ENCODE measurements at places on chromosomes 4 and X.

DNA sequence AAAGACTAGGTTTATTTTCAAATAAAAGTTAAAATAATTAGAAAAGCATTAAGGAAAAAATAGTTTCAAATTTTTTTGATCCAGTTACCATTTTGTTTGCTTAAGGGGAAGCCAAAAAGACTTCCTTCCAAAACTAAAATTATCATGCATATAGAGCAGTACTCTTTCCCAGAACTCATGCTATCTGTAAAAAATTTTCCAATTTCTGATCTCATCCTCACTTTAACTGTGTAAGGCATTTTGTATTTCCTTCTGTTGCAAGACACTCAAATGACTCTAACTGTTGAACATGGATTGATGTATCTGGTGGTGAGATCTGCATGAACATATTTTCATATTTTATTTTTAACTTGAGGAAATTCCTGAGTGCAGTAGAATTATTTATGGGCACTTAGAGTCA lies 150.1 kb downstream of the ADAM29 start:
- DNase-seq = no peak

GRCh38 chrX:110173192-110174175 lies 144.4 kb downstream of the AMMECR1 start:
- peak; percentile 90 for DNase-seq

GRCh38 chr4:76658231-76659102 lies 223.4 kb downstream of the SHROOM3 start:
- DNase-seq = no peak

GRCh38 chr4:6619116-6619465 lies 21.4 kb upstream of the MRFAP1 start:
- peak; percentile 57 for DNase-seq

DNA sequence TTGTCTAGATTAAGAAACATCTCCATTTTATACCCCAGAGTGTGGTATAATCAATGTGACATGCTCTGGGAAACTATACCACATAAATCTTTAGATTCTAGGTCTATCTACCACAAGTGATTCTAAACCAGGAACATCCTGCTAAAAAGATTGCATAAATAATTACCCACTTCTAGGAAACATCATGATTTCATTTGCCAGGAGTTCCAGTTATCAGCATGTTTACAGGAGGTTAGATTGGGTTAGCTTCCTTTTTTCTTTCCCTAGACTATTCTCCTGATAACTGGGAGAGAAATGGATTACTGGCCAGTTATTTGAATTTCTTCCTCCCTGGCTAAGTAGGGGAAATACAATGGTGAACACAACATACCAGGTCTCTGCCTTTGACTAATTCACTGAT lies 230.3 kb upstream of the BOD1L1 start:
- no peak for DNase-seq

DNA sequence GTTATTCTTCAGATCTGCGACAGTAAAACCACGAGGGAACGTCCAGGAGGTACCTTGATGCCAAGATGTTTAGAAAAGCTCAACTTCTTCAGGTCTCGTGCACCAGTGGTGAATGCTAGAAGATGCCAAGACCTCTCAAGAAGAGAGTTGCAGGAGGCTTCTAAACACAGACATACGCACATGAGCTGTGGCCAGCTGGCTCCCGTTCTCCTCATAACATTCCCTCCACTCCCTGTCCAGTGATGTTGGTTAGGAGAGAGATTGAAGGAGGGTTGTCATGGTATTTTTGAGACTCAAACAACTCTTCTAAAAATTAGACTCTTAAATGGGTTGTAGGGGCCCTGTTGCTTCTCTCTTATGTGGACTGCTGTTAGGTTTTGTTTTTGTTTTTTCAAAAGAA lies 184.3 kb downstream of the QDPR start:
- no peak for DNase-seq

- DNase-seq = peak; percentile 96
These were observed 6.8 kb upstream of the BCOR start for GRCh38 chrX:40104630-40104984.

GRCh38 chr4:5919044-5919443 lies 26.2 kb upstream of the CRMP1 start:
- no peak for DNase-seq

DNA sequence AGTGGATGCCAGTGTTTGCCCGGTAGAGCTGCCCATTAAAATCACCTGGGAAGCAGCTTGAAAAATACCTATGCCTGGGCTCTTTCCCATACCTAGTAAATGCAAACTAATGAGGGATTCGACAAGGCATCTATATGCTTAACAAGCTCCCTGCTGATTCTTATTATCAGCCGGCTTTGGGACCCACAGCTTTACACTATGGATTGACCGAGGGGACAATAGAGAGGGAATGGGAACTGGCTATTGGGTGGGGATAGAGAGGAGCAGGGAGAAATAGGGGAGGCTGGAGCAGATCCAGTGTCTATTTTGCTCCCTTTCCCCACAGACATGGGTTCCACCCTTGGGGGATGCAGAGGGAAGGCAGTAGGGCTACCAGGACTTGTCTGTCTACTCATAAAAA lies 103.1 kb upstream of the TEX13D start:
- no peak for DNase-seq

DNA sequence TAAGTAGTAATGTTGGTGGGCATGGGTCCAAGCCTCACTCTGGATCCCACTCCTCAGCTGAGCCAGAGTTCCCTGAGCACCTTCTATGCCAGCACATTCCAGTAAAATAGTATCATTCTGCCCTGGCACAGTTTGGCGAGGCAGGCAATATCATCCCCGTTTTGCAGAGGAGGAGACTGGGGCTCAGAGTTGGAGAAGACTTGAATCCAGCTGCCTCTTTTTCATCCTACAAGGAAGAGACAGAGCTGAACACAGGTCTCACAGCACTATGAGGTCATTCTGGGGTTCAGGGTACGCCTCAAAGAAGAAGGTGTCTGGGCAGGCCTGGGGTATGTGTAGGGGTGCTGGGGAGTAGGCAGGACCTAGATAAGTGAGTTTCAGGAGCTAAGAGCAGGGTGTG lies 103.9 kb upstream of the STX18 start:
- no peak for DNase-seq

DNA sequence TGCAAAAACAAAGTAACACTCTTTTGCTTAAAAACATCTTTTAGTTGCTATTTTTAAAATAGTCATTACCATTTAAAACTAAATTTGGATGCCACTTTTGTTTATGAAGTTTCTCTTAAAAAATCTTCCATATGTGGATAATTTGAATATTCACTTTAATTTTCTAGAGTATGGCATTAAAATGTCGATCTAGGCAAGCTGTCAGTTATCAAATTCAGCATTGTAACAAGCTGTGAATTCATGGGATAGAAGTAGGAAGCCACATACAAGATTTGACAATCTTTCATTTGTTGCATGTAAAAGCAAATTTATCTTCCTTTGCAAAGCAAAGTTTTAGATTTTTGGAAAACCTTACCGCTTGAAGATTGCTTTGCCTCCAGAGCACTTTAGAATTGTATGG lies 191.5 kb downstream of the ARHGAP10 start:
- no peak for DNase-seq

DNA sequence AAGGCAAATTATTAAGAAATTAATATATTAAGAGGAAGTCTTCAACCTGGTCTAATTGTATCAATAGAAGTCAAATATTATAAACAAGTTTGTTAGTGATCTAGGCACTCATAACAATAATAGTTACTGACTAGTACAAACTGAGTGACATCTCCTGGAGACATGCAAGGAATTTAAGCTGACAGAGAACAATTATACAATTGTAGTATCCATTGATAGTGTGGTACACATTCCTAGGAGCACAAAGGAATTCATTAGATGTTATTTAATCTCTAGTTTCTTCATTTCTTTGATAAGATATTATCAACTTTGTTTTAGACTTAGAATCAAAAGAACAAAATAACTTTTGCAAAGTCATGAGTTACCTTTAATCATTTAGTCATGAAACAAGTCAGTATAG lies 1048.6 kb downstream of the PCDH7 start:
- DNase-seq = no peak

- peak; percentile 86 for DNase-seq
These were observed 50.7 kb upstream of the PRSS48 start for GRCh38 chr4:151226004-151226932.

DNA sequence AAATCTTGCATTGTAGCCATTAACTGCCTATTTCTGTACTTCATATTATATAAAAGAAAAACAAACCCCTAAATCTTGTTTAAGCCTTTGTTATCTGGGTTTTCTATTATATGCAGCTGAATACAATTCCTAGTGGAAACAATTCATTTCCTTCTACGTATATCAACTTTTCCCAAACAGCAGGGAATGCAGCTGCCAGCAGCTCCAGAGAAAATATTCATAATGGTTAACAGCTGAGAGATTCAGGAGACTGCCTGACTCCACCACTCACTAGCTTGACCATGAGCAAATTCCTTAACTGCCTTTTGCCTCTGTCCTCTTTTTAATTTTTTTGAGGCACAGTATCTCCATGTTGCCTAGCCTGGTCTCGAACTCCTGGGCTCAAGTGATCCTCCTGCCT lies 146.2 kb downstream of the SPATA18 start:
- no peak for DNase-seq

DNA sequence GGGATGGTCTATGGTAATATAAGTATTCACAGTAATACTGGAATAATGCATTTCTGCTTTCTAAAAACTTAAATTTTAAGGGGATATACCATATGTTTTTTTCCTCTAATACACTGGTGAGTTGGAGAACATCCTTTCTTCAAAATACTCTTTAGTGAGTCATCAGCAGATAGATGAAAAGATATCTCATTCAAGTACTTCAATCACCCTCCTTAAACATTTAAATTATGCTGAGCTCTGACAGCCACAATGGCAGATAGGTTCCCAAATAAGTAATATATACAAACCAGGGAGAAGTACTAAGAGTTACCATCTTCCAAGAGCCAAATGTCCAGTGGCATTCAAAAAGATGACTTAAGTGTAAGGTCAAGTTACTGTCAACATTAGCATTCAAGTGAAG lies 52.2 kb downstream of the AMMECR1 start:
- DNase-seq = no peak

DNA sequence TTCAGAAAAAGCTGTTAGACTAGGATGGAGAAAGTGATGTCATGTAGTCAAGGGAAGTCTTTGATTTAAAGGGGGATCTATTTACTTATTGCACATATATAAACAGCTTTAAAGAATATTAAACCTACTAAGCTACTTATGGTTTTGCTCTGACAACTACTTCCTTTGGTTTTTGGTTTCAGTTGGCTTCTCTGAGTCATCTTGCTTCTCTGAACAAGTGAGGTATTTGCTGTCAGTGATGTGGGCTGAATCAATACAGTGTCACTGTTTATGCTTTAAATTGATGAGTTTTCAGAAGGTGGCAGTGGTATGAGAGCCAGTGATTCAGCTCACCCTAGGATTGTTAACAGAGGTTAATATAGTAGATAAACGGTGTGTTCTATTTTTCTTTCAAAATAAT lies 75.1 kb downstream of the CEP44 start:
- DNase-seq = peak; percentile 81

GRCh38 chrX:136816975-136817374 lies 36.2 kb upstream of the ARHGEF6 start:
- peak; percentile 71 for DNase-seq
